ENCODE measurements at places on chromosomes 12 and 14.

DNA sequence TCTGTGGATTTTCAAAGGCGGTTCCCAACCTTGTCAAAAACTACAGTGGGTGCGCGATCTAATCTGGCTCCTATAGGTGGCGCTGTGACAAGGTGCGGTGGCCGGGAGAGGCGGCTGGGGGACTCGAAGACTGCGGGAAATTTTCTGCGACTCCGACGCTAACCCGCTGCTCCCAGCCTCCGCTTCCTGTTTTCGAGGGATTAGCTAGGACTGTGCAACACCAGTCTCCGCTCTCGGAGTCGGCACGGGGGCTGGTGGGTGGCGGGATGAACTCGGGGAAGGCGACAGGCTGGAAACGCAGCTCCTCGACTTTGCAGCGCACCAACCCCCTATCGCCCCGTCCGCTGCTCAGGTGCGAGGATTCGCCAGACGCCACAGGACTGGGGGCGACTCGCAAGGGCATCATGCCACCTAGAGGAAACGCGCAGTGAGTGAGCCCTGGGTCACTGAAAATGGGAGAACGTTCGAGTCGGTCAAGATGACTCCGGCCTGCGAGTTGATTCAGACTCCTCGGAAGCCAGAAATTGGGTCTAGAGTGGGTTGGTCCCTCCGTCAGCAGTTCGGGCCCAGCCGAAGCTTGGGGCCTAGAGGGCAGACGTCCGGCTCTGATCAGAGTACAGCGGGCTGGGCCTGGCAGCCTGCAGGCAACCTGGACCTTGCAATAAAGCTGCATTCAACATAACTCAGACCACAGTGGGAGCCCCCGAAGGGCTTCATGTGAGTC is 5.5 kb upstream of the PAX9 start:
- DNase-seq: peak; percentile 62

GRCh38 chr12:78386871-78387270 is 477.7 kb upstream of the SYT1 start:
- DNase-seq: no peak

DNA sequence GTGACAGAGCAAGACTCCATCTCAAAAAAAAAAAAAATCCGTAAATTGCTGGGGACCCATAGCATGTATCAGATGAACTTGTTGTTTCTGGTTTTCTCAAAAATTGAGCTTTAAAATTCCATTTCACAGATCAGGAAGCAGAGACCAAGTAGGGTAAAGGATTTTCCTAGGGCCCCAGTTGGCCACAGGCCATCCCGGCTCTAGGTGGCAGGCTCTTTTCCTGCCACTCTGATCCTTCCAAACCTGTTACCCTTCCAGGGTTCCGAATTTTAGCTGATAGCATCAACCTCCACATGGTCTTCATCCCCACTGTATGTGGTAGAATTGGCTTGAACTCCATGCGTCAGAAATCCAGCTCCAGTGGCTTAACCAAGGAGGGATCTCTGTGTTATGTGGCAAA is 36.1 kb upstream of the BDKRB2 start:
- no peak for DNase-seq

DNA sequence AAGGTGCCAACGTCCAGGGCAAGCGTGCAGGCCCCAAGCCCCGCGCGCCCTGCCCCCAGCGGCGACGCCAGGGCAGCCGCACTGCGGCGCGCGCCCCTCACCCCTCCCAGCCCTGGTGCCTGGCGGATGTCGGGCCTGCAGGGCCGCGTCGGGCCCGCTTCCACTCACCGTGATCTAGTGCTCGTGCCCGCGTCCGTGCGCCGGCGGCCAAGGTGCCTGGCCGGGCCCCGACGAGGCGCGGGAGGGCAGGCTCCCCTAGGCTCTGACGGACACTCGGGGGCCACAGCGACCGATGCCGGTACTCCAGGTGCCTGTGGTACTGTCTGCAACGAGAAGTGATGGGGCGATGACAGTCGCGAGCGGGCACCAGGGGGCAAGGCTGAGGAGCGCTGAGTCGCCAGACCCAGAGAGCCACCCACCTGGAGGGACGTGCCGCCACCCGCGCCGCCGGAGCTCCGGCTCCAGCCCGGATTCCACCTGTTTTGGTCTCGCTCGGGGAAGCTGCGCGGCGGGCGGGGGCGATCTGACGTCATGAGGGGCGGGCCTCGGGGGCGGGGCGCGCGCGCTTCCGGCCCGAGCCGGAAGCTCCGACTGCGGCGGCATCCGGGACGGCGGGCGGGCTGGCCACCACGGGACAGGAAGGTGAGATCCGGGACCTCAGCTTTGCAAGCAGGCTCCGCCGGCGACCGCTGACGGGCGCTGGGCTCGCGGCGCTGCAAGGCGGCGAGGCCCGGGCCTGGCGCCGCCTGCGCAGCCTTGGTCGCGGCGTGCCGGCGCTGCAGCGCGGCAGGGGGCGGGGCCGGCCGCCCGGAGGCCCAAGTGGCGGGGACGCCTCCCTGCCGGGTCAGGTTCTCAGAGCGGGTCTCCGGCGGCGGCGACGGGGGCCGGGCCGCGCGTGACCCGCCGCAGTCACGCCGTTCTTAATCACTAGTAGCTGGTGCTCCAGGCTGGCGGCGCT is at the start of the genes LYSET and MOAP1:
Gene LYSET, plus strand, starts transcription at position 927 of the 958 bp plus-strand sequence. CDS start 89 bp downstream, outside the sequence.
Gene MOAP1, minus strand, starts transcription at position 507 of the 958 bp plus-strand sequence. CDS start 655 bp downstream, outside the sequence.
- peak; percentile 90 for DNase-seq

DNA sequence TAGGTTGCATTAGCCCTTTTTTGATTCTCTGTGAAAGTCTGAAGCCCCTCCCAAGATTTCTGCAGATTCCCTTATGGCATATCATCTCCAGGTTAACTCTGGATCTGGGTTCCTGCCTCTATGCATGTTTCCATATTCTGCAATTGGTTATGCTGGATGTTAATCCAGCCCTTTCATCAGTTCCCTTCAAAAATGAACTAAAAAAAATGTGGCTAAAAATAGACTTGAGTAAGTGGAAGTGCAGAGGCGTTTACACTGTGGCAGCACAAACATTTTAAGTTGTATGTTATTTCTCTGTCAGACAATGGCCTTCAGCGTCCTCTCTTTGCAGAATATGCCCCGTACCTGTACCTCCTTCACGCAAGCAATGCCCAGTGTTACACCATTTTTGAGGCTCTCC is 11.4 kb downstream of the MGST1 start:
- DNase-seq: no peak

DNA sequence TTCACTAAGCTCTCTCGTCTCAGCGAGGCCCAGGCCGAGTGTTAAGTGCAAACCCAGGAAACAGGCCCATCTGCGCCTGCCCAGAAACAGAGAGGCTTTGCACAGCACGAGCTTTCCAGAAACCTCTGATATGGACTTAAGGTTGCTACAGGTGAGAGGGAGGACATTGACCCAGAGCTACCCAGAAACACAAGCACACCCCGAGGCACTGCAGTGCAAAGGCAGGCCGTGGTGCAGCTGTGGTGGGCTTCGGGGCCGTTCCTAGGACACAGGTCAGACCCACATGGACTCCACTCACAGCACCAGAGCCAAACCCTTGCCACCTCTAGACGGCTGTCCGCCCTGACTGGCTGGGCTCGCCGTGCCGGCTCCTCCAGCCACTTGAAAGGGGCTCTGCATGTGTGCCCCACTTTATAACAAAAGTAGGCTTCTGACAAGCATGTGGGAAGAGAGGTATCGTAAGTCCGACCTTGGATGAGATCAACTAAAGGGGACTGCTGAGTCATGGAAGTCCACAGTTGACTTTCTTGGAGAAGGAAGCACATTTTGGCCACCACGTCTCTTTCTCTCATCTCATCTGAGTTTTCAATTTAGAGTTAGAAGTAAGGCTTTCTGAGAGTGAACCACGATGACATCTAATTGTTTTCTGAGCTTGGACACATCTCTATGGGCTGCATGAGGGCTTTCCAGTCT is 38.2 kb downstream of the CACNA2D4 start:
- DNase-seq: no peak

- DNase-seq: no peak
Observed at GRCh38 chr14:31096255-31096654, 70.1 kb upstream of the STRN3 start.

GRCh38 chr14:46769292-46769691 is 117.7 kb upstream of the RPL10L start:
- DNase-seq: no peak

- no peak for DNase-seq
Observed at GRCh38 chr12:116709768-116710167, 28.1 kb downstream of the SPRING1 start.

DNA sequence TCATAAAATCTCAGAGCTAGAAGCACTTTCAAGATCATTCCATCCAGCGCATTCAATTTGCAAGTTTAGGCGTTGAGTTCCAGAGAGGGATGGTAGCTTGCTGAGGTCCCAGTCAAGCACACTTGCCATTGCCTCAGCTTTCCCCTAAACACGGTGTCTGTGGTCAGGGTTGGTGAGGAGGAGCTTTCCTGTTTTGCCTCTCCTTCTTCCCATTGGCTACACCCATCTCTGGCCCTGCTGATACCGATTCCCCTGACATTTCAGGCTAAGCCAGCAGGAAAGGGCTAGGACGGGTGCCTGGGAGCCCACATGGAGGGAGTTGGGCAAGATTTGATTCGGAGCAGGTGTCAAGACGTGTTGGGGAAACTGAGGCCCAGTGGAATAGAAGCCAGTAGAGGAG is 9.1 kb downstream of the NFATC4 start:
- DNase-seq: no peak

DNA sequence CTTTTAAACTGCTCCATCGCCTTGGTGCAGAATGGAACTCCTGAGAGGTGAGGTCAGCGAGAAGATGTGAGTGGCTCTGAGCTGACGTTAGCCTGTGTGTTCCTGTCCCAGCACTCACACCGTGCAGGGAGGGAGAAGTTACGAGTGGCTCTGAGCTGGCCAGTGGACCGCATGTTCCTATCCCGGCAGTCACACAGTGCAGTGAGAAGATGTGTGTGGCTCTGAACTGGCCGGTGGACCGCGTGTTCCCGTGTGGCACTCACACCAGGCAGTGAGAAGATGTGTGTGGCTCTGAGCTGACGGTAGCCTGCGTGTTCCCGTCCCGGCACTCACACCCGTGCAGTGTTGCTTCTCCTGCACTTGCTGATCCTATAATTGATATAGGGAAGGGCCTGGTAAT is 59.9 kb downstream of the VCPKMT start:
- peak; percentile 17 for DNase-seq

DNA sequence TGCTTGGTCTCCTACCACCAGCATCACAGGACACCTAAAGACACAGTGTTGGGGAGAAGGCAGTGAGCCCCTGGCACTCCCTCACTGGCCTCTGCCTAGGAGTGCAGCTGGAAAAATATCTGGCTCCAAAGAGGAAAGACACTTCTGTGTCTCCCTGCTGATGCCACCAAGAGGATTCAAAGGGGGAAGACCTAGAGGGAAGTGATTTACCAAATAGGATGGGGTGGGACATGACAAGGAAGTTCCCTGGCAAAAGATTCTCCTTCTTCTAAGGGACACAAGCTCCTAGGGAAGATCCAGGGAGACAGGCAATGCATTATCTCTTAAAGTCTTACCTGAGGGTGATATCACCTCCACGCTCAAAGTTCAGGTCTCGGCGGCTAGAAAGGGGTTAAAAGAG is 6.1 kb downstream of the NDRG2 start:
- no peak for DNase-seq

GRCh38 chr12:119938049-119938667 is 50.9 kb upstream of the BICDL1 start:
- peak; percentile 86 for DNase-seq

DNA sequence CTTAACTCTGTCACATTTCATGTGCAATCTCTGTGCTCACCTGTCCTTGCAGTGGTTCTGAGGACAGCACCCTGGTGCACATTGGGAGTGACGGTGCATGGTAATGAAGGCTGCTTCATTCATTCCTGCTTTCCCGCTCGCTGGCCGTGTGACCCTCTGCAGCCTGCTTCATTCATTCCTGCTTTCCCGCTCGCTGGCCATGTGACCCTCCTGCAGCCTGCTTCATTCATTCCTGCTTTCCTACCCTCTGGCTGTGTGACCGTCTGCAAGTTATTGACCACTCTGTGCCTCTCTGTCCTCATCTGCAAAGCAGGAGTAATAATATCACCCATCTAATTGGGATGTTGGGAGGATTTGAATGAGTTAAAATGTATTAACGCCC is 189.1 kb upstream of the TMEM132C start:
- no peak for DNase-seq

DNA sequence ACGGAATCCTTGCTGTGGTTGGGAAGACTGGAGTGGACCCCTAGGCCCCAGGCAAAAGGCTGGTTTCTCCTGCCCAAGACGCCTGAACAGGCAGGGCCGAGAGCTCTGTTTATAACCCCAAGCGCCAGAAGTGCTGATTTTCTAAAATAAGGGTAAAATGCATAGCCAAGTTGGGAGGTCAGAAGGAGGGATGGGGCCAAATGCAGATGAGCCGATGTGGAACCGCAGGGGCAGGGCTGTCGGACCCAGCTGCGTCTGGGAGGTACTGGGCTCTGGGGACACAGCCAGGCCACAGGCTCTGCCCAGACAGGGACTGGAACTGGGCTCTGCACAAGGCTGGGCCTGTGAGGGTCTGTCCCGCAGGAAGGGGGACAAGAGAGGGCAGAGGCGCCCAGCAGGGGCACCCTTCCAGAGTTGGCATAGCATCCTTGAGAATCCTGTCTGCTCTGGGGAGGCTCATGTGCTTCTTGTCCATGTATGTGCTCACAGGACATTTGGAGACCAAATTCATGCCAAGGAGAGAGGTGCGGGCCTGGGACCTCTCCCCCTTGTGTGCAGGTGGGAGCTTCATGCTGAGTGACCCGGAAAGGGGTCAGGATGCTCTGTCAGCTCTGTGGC is 49.1 kb downstream of the JAG2 start:
- DNase-seq: no peak

DNA sequence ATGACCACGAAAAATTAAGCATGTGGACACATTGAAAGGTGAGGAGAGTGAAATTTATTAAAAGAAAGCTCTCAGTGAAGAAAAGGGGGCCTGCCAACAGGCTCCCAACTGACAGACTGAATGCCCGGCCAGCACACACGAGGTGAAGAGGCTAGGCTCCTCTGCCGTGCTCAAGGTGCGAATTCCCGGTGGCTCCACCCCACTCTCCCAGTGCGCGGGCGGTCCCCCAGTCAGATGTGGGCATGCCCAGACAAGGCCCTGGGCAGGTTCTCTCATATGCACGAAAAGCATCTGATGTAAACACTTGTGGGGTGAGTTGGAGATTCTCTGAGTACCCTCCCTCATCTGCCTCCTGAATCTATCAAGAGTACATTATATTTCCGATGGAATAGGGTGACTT is 48.5 kb upstream of the OSBPL8 start:
- no peak for DNase-seq

DNA sequence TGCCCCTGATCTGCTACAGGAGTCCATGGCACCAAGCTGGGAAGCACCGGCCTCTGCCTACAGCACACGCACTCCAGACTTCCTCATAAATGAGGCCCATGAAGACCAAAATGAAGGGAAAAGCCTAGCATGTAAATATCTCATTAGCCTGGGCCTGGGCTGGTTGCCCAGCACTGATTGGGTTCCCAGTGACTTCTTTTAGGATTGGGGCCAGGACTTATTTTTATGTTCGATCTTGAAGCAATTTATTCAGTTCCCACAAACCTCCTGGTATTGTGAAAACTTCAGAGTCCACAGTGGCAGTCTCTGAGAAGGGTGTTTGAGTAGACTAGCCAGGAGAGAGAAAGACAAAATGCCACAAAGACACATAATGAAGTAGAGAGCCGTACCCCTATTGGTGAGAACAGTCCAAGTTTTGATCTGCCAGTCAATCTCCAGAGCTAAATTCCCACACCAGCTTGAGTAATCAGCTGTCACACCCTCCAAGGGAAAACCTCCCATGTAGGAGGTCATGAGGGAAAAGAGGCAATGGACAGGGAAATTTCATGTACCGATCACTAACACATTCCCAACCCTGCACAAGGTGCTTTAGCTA is 78.2 kb downstream of the PHLDA1 start:
- no peak for DNase-seq

All from stimulated activated CD8-positive, alpha-beta memory T cell treated with anti-CD3 and anti-CD28 coated beads, Interleukin-4, amount 100 ng/mL, for 48 hours (primary cell).